ENCODE measurements at places on chromosomes 13 and 19.
A peak's percentile ranks its signal among the peaks of the same experiment; 100 is the strongest.

- no peak for ATAC-seq
These were observed 413.9 kb downstream of the SLITRK5 start for GRCh38 chr13:88085036-88085435.

DNA sequence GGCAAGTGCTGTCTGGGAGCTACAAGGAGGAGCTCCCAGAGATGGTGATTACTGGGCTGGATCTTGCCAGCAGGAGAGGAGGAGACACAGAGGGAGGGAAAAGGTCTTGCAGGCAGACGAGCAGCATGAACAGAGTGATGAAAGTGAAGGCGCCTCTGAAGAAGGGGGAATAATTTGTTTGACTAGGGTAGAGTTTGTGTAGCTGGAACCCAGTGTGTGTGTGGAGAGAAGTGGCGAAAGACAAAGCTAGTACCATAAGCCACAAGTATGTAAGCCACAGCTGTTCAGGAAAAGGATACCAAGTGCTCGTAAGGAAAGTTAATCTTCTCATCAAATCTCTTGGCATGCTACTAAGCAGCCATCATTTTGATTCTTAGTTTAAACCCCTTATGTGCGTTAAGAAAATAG lies 5.4 kb downstream of the FLT1 start:
- ATAC-seq = no peak

DNA sequence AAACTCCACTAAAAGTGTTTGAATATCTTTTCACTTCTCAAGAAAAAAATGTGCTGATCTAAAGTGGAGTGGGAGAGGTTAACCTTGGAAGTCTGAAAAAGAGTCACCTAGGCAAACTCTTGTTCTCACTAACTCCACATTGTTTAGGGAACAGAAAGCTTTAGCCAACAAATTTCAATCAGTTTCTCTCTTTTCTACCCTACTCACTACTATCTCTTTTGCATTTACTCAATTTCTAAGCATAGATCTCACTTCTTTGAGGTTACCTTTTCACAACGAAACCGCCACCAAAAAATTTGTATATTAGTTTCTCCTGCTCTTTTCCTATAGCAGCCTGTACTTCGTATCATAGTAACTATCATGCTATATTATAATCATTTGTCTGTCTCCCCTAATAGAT lies 6.3 kb downstream of the NHLRC3 start:
- no peak for ATAC-seq

DNA sequence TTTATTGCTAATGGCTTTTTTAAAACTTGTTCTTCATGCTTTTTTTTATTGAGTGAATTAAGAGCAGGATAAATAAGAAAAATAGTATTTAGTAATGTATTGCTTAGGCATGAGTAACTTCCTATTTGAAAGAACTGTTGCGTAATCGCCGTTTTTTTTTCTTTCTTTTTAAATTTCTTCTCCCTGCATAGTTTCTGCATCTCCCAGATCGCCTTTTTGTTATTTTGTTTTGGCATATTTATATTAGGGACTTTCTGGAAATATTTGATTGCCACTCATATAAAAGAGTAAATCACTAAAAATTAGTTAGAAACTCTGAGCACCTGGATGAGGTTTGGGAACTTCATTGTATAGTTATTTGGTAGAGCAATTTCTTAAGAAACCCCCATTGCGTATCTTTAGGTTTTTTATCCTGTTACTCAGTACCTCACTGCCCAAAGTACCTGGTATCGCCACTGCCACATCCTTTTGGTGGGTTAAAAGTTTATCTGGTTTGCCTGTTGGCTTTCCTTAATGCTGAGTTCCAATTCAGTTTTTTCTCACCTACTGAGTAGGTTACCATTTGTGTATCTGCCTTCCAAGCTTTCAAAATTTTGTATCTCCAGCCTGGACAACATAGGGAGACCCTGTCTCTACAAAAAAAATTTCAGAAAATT lies 36.2 kb upstream of the LPAR6 start:
- no peak for ATAC-seq

DNA sequence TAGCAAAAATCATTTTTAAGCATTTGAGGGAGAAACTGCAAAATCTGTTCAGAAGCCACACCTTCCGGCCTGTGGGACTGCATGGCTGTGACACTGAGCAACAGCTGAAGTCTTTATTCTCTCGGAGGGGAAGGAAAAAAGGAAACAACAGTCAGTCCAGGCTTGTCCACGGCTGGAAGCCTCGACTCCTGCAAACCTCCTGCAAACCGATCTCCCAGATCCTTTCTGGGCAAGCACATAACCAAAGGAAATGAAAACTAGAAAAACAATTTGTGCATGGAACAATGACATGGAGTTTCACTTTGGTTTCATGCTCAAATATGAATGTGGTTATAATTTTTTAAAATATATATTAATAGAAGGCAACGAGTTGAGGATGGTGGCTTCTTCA lies 1.0 kb downstream of the COL4A1 start:
- no peak for ATAC-seq

GRCh38 chr19:20422216-20423205 lies 143.1 kb downstream of the ZNF737 start:
- no peak for ATAC-seq

DNA sequence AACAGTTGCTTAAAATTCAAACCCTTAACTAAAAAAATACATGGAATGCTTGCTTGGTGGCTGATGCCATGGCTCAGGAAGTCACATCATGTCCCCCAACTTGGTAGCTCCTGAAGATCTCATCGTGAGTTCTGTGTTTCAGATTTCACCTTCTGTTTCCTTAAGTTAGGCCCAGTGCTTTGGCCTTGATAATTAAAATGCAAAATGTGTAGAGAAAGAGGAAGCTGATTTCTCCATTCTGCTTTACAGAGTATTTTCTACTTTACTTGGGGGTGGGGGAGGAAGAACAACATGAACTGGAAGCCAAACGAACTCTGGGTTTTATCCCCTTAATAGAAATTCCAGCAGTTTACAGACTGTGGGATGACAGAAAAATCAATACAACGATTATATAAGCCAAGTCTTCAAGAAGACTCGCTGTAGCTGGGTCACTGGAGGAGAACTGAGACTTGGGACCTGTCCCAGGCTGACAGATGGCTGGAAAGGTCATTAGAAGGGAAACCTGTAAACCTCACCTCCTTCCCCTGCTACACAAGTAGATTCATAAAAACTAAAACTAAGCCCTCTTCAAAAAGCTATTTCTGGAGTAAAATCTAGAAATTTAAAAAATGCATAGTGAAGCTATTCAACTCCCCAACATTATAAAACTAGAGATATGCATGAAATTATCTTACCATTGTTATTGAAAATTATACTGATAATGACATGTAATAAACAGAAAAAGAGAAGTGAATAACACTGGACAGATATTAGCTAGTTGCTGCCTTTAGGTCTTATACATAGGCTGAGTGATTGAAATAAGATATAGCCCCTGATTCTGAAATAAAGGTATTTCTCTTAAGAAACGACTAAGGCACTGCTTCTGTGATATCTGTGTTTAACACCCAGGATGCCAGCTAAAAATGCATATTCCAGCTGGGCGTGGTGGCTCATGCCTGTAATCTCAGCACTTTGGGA lies 22.1 kb upstream of the GGACT start:
- no peak for ATAC-seq

GRCh38 chr19:48596679-48597465 lies 9.7 kb upstream of the SPACA4 start:
- no peak for ATAC-seq

DNA sequence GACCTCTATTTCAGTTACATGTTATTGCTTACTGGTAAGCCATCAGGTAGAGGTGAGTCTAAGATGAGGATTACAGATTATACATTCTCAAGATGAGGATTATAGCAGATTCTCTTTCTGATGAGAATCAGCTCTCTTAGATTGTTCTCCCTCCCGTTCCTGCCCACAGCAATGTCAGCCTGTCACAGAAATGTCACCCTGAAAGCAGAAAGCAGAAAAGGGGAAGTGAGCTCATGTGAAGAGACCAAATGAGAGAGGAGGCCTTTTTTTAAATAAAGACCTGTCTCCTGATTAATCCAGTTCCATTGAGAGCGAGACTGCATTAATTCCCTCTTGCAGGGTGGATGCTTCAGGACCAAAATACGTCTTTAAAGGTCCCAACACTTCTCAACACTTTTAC lies 445.6 kb downstream of the KCTD12 start:
- no peak for ATAC-seq

- no peak for ATAC-seq
These were observed 310.6 kb downstream of the LMO7 start for GRCh38 chr13:75946536-75947284.

DNA sequence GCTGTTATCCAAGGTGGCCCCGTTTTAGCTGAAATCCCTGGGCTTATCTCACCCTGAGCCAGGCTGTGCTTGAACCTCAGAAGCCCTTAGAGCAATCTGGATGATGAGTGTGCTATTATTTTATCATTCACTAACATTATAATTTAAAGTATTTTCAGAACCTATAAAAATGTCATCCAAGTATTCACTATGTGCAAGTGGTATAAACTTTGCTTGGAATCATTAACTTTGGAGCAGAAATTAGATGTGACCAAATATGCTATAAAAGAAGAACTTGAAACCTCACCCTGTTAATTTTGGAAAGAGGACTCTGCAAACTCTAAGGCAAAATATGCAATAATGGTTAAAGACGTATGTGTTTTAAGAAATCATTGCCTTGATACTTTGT lies 147.5 kb downstream of the USP12 start:
- ATAC-seq = no peak

- ATAC-seq = no peak
These were observed 84.8 kb downstream of the ZNF728 start for GRCh38 chr19:22918221-22918620.

- ATAC-seq = no peak
These were observed 71.3 kb downstream of the CEBPG start for GRCh38 chr19:33444562-33445441.

GRCh38 chr19:8069096-8069973 lies 16.8 kb downstream of the CCL25 start:
- no peak for ATAC-seq

DNA sequence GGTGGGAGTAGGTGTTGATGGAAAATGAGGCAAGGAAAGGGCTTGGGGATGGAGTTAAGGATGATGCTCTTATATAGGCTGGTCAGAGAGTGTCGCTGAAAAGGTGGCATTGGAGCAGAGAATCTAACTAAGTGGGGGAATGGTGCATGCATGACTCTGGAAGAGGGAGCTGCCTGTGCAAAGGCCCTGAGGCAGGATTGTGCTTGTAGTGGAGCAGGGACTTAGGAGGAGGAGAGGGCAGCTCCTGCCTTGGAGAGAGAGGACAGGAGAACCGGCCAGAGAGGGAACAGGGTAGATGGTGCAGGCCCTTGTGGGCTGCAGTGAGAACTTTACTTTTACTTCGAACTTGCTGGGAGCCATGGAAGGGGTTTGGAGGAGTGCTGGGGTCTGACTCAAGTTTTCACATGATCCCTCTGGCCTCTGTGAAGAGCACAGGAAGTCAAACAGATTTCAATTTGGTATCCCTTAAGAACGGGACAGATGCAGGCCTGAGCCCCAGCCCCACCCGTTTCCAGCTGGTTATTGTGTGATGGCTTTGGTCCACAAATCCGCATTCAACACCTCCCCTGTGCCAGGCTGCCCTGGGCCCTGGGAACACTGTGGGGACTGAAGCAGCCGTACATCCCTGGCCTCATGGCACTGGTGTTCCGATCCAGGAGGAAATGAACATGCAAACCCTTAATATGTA lies 7.0 kb downstream of the AP2A1 start:
- ATAC-seq = no peak

GRCh38 chr13:76148374-76148773 lies 512.2 kb downstream of the LMO7 start:
- no peak for ATAC-seq

- no peak for ATAC-seq
These were observed 14.2 kb downstream of the KCTD15 start for GRCh38 chr19:33810821-33811220.

DNA sequence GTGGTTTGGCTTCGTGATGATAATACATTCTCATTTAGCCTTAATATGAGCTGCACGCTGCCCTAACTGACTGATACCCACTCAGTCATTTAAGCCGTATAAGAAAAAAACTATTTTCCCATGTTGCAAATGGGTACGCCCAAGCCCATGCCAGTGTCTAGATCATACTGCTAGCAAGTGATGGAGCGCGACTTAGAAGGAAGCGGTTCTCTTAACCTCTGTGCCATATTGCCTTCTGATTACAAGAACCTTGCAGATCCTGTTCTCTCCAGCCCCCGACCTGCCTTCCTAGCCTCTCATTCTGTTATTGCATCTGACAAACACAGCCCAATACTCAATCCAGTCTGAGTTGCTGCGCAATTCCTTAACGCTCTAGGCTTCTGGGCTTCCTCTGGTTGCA lies 603 bp downstream of the GPALPP1 start:
- peak; percentile 14 for ATAC-seq

DNA sequence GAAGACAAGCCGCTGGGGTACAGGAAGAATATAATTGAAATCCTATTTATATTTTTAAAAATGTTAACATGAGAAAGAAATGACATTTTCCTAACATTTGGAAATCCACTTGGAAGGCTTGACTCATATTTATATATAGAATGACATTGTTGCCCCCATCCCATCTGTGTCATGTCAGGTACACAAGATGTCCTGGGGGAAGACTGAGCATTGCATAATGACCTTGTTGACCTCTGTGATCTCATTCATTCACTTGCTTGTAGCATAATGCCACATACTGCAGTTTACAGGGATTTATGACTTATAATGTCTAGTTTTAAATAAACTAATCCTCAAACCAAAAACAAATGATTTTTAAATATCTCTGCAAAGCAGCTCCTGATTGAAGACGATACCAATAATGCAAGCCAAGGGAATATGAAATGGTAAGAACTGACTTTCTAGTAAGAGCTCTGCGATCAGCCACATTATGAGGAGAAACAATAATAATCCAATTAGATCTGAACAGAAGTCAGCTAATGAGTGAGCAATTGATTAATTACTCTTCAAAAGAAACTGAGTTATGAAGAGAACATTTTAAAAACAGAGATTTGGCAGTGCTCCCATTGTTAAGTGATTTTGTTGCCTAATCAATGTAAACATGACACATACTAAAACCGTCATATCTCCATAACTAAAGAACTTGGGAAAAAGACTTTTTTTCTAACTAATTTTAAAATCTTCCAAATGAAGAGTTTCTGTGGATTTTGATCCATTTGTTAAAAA lies 21.2 kb upstream of the VWA8 start:
- ATAC-seq = peak; percentile 87

DNA sequence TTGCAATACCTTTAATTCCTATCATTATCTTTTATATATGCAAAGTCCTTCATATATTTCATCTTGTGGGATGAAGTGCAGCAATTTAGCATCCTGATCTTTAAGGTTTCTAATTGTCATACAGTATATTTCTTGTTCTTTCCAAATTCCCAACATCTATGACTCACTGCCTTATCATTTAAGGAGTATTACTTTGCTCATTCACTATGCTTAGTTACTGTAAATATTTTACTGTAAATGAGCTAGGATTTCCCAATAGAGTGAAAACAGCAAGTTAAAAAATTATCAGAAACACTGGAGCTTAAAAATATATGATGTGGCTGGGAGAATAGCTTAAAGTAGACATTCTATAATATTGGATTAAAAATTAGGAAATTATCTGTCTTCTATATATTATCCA lies 69.9 kb downstream of the SLITRK6 start:
- no peak for ATAC-seq
